Heart right ventricle (tissue), 16 donors: ENCODE measurements at places on chromosomes 2 and 18. TPM values are rescaled to one million over a fixed set of nuclear protein-coding genes. Genes with fewer than 3 reads are reported as not detected.

- no peak overlapping the region for H3K4me3 ChIP-seq
- no peaks in the 10 kb centered on the region for H3K27me3 ChIP-seq
- no peak overlapping the region for H3K27ac ChIP-seq
- no peak for DNase-seq
- peaks cover 3% of the 10 kb centered on the region for H3K4me1 ChIP-seq
Measured at GRCh38 chr18:76255070-76255683, 239.9 kb downstream of the ZNF516 start.

DNA sequence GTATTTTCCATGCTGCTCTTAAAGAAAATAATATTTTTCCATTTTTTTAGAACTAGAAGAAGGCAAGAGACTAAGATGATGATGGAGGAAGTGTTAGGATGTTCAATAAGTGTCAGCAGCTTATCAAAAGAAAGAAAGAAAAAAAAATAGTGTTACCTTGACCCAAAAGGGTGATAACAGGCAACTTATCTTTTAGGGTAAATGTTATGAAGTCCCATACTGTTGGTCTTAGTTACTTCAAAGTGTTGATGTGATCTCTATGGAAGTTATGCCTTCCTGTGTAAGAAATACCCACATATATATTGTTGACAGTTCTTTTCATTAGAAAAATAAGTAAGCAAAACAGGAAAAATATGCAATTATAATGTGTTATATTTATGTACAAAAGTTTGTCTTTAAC, 143.5 kb downstream of the OTX1 start:
- DNase-seq: no peak
- H3K4me3 ChIP-seq: no peak overlapping the region
- H3K36me3 ChIP-seq: no peaks in the 10 kb centered on the region
- no peaks in the 10 kb centered on the region for H3K27me3 ChIP-seq
- no peak overlapping the region for H3K27ac ChIP-seq

- DNase-seq: no peak
- H3K27me3 ChIP-seq: no peaks in the 10 kb centered on the region
- no peaks in the 10 kb centered on the region for H3K36me3 ChIP-seq
- H3K4me1 ChIP-seq: no peaks in the 10 kb centered on the region
Measured at GRCh38 chr18:73785300-73785699, 362.3 kb downstream of the FBXO15 start.

DNA sequence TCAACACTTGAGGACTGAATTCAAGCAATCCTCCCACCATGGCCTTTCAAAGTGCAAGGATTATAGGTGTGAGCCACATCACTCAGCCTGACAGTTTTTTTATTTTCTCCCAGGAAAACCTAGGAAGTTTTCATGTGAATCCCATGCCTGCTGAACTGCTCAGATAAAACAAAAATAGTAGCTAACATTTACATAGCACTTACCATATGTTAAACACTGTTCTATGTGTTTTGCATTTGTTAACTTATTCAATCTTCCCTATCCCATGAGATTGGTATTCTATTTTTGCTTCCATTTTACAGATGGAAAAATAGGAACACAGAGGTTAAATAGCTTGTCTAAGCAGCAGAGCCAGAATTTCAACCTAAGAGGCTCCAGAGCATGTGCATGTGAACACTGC, 157.4 kb upstream of the KCTD1 start:
- no peaks in the 10 kb centered on the region for H3K36me3 ChIP-seq
- H3K27ac ChIP-seq: no peak overlapping the region
- H3K4me3 ChIP-seq: no peak overlapping the region
- no peaks in the 10 kb centered on the region for H3K4me1 ChIP-seq

DNA sequence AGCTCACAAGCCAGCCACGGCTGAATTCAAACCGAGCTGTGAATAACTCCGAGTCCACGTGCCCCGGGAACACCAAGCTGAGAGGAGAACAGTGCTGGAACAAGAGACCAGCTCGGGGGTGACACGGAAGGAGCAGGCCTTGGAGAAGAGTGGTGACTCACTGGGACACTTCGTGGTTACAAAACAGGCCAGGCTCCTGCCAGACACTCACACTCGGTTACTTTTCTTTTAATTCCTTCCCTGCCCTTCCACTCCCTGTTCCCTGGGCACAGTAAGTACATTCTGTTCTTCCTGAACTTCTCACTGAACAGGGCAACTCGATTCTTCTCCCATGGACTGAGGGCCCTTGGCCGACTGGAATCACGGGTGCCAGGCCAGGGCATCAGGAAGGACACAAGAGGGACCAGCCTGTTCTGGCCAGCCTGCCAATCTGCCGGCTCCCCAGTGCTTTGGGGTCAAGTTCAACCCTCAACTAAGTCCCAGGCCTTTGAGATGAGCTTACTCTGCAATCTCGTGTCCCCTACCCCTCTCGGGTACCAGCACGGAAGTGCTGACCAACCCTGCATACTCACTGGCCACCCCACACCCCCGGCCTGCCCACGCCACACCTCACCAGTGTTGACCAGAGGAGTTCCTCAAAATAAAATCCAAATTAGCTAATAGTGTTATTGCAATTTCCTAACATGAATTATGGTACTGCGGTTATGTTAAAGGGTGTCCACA, 87.5 kb downstream of the TFCP2L1 start:
- H3K4me1 ChIP-seq: peaks cover 3% of the 10 kb centered on the region
- H3K36me3 ChIP-seq: no peaks in the 10 kb centered on the region
- peak overlapping the region; percentile 51 for H3K27ac ChIP-seq
- no peak overlapping the region for H3K4me3 ChIP-seq
- DNase-seq: peak; percentile 40
- H3K27me3 ChIP-seq: no peaks in the 10 kb centered on the region

DNA sequence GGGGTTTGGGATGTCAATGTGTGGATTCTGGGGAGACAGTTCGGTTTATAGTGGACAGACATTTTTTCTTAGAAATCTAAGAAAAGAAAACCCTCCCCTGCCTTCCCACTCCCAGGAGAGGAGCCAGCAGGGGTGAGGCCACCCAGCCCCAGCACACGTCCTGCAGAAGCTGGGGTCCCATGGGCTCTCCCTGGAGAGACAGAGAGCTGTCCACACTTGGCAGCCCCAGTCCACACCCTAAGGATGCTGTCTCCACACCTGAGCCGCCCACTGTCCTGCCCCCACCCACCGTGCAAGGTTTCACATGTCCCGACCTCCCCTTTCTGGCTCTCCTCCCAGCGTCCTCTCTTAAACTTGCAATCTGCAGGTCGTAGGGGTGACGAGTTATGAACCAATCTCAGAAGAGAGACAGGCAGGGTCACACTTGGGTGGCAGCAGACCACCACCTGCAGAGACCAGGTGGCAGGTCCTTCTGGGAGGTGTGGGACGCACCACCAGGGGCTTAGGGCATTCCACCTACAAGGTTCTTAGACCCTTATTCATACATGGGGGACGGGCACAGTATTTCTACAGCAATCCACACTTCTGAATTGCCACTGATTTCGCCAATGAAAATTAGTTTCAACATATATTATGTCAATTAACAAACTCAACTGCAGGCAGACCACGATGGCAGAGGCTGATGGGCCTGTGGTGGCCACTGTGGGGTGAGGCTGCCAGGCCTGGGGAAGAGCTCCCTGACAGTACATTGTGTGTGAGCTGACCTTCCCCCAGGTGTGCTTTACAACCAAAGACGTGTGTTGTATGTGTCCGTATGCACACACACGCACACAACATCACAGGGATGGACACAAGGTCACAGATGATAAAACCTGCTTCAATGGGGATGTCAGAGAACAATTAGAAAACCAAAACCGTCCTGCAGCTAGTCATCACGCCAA, 158.5 kb downstream of the TPO start:
- peak overlapping the region; percentile 49 for H3K27ac ChIP-seq
- H3K36me3 ChIP-seq: no peaks in the 10 kb centered on the region
- H3K4me3 ChIP-seq: no peak overlapping the region
- H3K4me1 ChIP-seq: peaks cover 13% of the 10 kb centered on the region

DNA sequence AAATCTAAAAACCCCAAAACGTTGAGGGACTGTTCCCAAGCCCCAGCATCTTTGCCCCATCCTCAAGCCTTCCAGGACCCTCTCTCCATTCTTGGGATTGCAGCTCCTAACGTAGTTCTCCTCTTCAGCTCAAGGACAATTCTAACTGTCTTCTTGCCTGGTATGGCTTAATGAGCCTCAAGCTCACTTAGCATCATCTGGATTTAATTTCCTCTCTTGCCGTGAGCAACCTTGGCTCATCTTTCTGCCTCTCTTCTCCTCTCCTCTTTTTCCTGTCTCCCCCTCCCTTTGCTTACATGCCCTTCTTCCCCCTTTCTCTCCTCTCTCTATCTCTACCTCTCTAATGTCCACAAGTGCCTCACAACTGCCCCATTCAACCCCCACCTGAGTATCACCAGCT, 44.2 kb downstream of the TACR1 start:
- no peaks in the 10 kb centered on the region for H3K27me3 ChIP-seq
- peaks cover 6% of the 10 kb centered on the region for H3K4me1 ChIP-seq
- no peaks in the 10 kb centered on the region for H3K36me3 ChIP-seq
- no peak overlapping the region for H3K4me3 ChIP-seq

- H3K4me1 ChIP-seq: peaks cover 63% of the 10 kb centered on the region
- no peaks in the 10 kb centered on the region for H3K36me3 ChIP-seq
- no peak for DNase-seq
- H3K27me3 ChIP-seq: no peaks in the 10 kb centered on the region
- H3K27ac ChIP-seq: peak overlapping the region; percentile 89
Measured at GRCh38 chr2:98565286-98565860, 42.9 kb downstream of the COA5 start.

DNA sequence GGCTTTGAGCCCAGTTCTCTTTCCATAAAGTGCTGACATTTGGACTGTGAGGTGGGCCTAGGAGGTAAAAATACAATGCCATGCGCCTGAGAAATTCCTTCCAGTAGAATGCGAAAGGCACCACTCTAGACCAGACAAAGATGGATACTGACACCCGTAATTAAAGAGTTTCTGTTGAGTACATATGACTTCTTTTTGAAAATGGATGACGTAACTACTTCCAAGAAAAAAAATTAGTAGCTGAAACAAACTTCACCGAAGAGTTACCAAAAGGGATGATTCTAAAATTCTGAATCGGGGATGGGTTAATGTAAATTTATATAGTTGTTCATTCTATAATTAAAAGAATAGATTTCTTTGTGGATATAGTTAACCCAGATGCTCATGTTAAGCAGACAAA, 146.8 kb downstream of the ALK start:
- no peak overlapping the region for H3K27ac ChIP-seq
- H3K27me3 ChIP-seq: peaks cover 17% of the 10 kb centered on the region
- H3K4me3 ChIP-seq: no peak overlapping the region
- H3K36me3 ChIP-seq: no peaks in the 10 kb centered on the region

DNA sequence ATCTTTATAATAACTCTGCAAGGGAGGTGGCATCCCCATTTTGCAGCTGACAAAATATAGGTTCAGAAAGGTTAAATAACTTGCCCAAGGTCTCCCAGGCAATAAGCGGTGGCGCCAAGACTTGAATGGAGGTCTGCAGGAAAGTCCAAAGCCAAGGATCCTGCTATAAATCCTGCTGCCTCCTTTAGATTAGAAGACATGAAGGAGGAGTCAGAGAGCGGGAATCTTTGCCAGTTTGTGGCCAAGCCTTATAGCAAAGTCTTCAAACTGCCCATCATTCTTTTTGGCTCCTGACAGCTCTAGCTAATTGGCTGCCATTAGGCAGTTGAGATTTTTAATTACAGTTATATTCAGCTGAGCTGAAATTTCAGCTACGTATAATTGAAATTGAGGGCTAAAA, 114.3 kb downstream of the C1D start:
- H3K4me1 ChIP-seq: peaks cover 5% of the 10 kb centered on the region
- peaks cover 3% of the 10 kb centered on the region for H3K27me3 ChIP-seq
- H3K36me3 ChIP-seq: no peaks in the 10 kb centered on the region
- H3K4me3 ChIP-seq: no peak overlapping the region
- no peak overlapping the region for H3K27ac ChIP-seq
- no peak for DNase-seq

GRCh38 chr18:21786526-21786925, 45.9 kb downstream of the MIB1 start:
- H3K4me3 ChIP-seq: no peak overlapping the region
- no peak overlapping the region for H3K27ac ChIP-seq
- H3K27me3 ChIP-seq: no peaks in the 10 kb centered on the region
- peaks cover 92% of the 10 kb centered on the region for H3K36me3 ChIP-seq
- no peak for DNase-seq

DNA sequence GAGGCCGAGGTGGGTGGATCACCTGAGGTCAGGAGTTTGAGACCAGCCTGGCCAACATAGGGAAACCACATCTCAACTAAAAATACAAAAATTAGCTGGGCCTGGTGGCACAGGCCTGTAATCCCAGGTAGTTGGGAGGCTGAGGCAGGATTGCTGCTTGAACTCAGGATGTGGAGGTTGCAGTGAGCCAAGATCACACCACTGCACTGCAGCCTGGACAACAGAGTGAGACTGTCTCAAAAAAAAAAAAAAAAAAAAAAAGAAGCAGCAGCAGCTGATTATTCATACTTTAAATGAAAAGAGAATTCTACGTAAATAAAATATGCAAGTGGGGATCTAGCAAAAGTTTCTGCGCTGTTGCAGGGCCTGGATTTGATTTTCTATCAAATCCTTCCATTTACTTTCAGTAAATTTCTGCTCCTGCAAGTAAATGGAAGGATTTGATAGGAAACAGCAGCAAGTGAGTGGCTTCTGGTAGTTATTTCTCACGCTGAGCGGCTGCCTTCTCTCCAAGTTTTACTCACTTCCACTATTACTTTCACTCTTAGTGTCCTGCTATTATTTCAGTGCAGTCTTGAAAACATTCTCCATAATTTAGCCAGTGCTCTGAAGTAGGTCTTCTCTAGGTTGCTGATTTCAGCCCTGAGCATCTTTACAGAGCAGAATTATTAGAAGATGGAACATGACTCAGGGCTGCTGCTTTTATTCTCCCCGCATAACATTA, 68.4 kb downstream of the SLC16A14 start:
- no peaks in the 10 kb centered on the region for H3K27me3 ChIP-seq
- H3K4me3 ChIP-seq: no peak overlapping the region
- no peaks in the 10 kb centered on the region for H3K4me1 ChIP-seq
- no peak for DNase-seq
- no peak overlapping the region for H3K27ac ChIP-seq
- H3K36me3 ChIP-seq: no peaks in the 10 kb centered on the region

HAAO gene
- total RNA-seq: 4.3 TPM

ERBB4 gene
- 22.4 TPM for total RNA-seq

ACKR3 gene
- total RNA-seq: 17.7 TPM

TBR1 gene
- total RNA-seq: not detected

PRSS56 gene
- total RNA-seq: not detected
